ENCODE measurements at places on chromosomes 3 and 15. TPM values are rescaled to one million over a fixed set of nuclear protein-coding genes. Genes with fewer than 3 reads are reported as not detected.

BFSP2 gene
- total RNA-seq, result not detected

SLC12A1 gene
- not detected for total RNA-seq

GNB4 gene
- total RNA-seq, result 31.3 TPM

TPRA1 gene
- total RNA-seq, result 75.7 TPM

ZNF385D gene
- not detected for total RNA-seq

CHRFAM7A gene
- not detected for total RNA-seq

BSN gene
- total RNA-seq, result 0.14 TPM

GOLGA8K gene
- not detected for total RNA-seq

DLL4 gene
- 9.4 TPM for total RNA-seq

SMCO1 gene
- not detected for total RNA-seq

STAC gene
- 0.14 TPM for total RNA-seq

Measured in placental pericyte (primary cell).